Chondrocyte (in vitro differentiated cells): ENCODE measurements at places on chromosomes 11 and 22.

- no peak for DNase-seq
Measured at GRCh38 chr11:122478986-122479385, 176.5 kb upstream of the UBASH3B start.

DNA sequence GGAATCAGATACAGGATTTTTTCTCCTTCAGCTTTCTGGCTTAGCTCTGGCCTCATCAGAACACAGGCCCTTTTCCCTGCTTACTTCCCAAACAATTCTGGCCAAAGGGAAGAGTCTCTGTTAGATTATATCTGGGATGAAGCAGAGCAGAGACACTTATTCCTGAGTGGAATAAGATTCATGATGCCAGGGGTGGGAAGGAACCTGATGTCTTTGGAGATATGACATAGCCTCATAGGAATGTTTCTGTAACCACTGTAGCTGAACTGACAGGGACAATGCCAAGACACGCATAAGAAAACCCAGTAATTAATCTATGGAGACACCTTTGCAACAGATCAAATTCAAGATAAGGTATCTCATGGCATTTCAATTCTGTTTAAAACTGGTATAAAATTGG lies 177.1 kb upstream of the RAG2 start:
- DNase-seq: no peak

GRCh38 chr22:39721206-39722031 lies 150.9 kb downstream of the CACNA1I start:
- no peak for DNase-seq

GRCh38 chr11:107183953-107184352 lies 165.7 kb upstream of the GUCY1A2 start:
- DNase-seq: no peak

DNA sequence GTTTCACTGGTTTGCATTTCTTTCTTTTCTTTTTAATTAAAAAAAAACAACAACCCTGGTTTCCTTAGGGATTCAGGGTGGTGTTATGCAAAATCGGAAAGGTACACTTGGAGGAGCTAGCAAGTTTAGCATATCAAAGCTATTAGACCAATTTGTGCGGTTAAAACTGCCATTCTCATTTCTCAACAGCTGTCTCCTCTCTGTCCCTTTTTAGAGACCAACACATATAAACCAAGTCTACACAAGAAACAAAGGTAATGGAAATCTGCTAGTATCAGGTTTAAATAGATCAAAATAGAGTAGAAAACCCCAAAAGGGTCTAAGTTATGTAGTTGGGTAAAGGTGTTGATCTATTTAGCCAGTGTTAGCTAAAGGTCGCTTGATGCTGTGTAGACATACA lies 1.7 kb upstream of the SESN3 start:
- no peak for DNase-seq

DNA sequence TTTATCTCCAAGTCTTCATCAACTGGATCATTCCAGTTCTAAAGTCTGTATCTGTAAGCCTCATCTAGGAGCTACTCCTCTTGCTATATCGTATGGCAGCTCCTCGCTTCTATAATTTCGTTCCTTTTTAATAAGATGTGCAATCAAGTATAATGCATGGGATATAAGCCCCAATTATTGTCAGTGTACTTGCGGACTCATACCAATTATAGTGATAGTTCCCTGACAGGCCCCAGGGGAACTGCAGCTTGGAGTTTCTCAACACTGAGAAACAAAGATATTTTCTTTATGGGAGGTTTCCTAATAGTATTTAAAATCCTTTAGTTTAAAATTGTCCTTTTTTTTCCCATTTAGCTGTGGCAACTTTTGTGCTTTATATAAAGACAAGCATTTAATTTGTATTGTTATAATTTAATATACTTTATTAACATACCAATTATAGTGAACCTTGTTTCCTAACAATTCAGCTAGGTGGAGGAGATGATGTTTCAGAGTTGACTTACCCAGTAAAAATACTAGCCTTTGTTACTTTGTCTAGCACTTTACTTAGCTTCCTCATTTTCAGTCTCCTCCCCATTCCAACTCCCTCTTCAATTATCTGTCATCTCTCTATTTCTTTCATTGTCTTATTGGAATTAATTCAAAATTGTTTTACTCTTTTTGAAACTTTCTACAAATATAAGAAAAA lies 25.3 kb upstream of the DDX17 start:
- DNase-seq: no peak

DNA sequence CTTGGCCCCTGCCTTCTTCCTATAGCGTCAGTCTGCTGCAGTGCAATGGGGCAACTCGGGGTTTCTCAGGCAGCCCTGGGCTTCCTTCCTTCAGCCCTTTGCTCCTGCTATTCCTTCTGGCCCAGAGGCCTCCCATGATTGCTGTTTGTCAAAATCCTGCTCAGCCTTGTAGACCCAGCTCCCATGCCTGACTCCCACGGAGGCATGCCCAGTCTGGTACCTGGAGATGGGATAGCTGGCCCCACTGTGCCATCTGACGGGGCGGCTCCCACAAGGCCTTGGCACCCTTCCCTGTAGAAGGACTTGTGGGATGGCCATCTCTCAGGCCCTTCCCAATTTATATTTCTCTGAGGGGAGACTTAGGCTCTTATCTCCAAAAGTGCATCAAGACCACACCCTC lies 590 bp upstream of the CD6 start:
- DNase-seq: no peak
